Epithelial cell of proximal tubule (primary cell): ENCODE measurements at places on chromosomes 4 and X. TPM values are rescaled to one million over a fixed set of nuclear protein-coding genes. Genes with fewer than 3 reads are reported as not detected.

Gene CRLF2
- not detected in 2 replicates for total RNA-seq

GRCh38 chr4:108118505-108118904 is 50.2 kb downstream of the LEF1 start:
- no peak for DNase-seq

DNA sequence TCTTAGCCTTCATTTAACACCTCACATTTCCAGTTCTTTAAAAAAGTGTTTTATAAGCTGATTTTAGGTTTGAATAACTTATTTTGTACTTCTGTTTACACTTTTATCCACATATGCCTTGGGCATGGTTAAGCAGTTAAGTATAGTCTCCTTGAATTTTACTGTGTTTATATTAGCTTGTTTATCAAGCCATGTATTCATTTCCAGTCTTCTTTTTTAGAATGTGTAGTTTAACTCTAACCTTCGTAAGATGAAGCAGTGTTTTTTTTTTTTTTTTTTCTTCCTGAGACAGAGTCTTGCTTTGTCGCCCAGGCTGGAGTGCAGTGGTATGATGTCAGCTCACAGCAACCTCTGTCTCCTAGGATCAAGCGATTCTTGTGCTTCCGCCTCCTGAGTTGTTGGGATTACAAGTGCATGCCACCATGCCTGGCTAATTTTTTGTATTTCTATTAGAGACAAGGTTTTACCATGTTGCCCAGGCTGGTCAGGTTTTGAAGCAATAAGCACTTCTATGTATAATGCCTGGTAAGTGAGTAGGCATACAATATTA is 42.5 kb downstream of the BMP2K start:
- no peak for DNase-seq

Gene OPHN1
- 2.8 and 3.7 TPM in 2 replicates for total RNA-seq

Gene FAM156A
- 5.0 and 12.6 TPM in 2 replicates for total RNA-seq

DNA sequence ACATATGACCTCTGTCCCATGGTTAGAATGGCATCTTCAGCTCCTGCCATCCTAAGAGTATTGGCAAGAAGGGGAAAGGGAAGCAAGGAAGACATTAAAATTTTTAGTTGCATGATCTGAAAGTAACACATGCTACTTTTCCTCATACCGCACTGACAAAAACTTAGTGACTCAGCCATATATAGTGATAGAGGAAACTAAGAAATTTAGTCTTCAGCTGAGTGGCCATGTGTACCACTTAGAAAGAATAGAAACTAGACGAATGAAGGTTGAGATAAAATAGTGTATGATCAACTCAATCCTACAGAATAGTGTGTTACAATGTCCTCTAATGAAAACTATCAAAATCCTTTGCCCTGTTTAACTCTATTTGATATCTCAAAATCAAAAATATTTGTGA is 164.1 kb downstream of the PPP3CA start:
- DNase-seq: no peak

GRCh38 chr4:176611381-176611780 is 181.3 kb downstream of the VEGFC start:
- DNase-seq: no peak

- DNase-seq: no peak
These were observed 188.9 kb downstream of the NAF1 start for GRCh38 chr4:162977788-162978187.

DNA sequence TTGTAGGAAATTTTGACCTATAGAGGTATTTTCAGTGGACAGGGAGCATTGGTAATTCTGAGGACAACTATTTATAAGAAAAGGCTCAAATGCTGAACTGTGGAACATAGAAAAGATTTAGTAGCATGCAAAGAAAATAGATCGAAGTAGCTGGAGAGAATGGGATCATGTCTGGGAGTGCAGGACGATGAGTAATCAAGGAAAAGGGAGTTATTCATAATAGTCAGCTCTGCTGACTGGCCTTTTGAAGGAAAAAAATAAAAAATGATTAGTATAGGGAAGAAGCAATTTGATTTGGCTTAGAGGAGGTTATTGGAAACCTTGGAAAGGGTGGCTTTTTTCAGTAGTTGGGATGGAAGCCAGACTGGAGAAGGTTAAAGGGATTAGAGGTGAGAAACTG is 22.9 kb upstream of the ANK2 start:
- no peak for DNase-seq

- DNase-seq: peak; percentile 4
These were observed 396.0 kb upstream of the SMIM31 start for GRCh38 chr4:164357957-164358356.

DNA sequence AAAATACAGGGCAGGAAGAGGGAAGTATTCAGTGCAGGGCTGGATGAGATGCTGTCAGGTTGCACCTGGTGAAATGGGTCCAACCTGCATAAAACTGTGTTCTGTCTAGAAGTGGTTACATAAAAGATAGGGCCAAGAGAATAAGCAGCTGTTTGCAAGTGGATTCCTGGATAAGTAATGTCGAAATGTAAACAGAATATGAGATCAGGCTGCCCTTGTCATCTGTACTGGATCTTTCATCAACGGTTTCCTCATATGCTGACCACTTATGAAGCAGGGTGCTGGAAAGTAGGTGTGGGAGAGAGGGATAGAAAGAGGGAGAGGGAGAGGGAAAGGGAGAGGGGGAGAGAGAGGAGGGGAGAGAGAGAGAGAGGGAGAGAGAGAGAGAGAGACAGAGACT is 349.8 kb upstream of the CPEB2 start:
- no peak for DNase-seq

DNA sequence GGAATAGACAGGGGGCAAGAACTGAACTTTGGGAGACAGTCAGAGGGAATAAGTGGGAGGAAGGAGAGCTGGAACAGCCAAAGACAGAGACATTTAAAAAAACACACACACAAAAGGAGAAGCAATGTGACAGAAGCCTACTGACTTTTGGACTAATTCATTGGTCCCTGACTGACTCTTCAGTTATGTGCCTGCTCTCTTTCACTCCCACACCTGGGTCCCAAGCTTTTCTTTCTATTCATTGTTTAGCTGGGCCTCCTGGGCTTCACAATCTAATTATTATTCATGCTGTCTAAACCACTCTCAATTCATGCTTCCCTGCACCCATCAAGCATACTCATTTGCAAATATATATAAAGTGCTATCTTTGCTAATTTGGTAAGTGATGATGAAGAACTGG is 139.2 kb upstream of the IRS4 start:
- DNase-seq: no peak

DNA sequence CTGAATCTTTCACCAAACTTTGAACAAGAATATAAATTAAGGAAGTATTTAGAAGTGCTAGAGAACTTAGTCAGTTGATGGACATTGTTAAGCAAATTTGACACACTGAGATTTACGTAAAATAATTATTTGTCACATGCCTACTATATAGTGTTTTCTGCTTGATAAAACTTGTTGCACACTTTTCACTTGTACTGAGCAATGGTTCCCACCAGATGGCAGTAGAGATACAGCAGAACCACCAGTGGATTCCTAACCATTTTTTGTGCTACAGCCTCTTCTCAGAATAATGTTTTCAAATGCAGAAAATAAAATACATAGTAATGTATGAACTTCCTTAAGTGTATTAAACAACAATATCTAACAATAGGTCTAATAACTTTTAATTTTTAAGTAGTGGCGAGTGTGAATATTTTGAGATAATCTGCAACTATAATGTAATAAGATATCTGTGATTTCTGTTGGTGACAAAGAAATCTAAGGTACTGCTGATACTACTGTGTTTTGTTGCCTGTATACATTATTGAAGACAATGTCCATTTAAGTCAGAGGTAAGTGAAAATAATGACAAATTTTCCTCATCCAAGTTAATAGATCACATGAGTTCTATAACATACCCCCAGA is 81.2 kb downstream of the APOOL start:
- no peak for DNase-seq

- DNase-seq: no peak
These were observed 31.6 kb downstream of the SLC10A7 start for GRCh38 chr4:146490106-146490505.

DNA sequence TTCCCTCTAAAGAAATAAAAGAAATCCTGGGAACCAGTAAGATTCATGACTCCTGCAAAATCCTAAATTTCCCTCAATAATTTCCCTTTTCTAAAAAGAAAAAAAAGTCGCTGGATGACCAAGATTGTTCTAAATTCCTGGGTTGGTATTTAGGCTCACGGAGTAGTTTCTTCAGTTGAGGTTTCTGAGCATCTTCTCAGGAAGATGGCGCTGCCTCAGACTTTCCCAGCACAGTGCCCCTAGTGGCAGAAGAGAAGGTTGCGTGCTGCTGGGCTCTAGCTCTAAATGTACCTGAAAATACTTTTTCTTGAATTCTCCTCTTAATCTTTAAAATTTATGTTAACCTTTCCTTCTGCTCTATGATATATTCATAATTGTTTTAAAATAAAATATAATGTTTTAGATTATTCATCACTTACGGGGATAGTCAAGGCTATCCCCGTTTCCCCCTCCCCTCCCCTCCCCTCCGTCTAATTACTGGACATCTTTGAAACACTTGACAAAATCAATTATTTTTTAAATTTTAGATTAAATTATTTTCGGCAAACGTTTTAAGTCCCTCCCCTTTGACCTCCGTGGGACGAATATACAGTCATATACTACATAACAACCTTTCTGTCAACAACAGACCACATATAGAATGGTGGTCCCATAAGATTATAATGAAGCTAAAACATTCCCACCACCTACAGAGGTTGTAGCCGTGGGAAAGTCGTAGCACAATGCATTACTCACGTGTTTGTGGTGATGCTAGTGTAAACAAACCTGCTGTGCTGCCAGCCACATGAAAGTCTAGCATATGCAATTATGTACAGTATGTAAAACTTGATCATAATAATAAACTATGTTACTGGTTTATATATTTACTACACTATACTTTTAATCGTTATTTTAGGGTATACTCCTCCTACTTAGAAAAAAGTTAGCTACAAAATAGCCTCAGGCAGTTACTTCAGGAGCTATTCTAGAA is 41.0 kb upstream of the GATB start:
- DNase-seq: no peak

DNA sequence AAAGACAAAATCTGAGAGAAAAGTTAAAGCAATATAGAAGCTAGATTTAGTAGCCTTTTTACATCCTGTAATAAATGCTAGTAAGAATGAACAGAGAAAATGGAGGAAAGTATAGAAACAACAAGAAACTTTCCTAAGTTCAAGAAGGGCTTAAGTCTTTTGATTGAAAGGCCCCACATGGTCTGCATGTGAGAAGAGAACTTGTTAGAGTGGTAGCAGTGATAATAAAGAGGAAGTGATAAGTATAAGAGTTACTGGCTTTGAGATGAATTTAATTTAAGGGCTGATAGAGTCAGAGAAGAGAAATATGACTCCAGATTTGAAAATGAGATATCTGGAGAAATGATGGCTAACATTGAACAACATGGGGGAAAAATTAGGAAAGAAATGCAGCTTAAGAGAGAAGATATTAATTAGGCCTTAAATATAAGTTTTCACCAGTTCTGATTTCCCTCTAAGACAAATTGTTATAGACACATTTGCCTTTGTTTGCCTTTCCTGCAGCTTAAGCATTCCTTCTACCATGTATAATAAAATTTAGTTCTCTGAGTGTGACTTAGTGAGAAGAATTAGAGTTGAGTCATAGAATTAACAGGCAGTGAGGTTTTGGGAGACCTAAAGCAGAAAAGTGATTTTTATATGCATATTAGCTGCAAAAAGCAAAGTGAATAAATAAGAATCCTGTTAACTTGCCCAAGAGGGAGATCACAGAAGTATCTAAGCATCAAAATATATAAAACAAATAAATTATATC is 18.4 kb downstream of the ZFX start:
- DNase-seq: no peak

DNA sequence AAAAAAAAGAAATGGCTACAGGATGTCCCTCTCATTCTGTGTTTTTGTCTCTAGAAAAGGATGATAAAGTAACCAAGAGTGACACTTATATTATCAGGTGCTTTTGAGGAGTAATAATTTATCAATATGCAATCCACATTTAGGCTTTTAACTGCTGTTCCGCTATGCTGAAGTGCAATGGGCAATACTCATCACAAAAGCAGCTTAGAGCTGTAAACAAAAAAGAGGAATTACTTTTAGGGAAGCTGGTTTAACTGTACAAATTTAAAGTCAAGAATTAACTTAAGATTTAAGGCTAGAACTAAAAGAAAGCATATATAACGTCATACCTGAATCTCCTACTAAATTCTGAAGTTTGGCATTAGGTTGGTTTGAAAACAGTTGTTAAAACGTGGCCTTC is 93.5 kb upstream of the DDX3X start:
- no peak for DNase-seq

DNA sequence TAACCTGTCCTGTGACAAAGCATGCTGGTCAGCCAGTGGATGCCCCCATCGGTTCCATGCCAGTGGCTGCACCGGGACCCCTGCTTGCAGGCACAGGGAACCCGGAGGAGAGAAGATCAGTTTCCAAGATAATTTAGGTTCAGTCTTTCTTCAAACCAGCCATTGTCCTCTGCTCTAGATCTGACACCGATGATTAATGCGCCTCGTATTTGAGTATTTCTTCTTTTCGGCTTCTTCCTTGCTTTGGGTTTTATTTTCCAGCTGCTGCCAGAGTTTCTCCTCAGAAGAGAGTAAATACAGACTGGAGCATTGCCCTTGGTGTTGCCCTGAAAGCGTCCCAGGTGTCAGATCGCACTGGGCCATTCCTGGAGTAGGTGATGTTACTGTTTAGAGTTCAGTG is 19.2 kb upstream of the BCOR start:
- no peak for DNase-seq

GRCh38 chr4:2469192-2469984 is 482 bp downstream of the RNF4 start:
- no peak for DNase-seq

Gene BMX
- total RNA-seq: not detected in 2 replicates

- DNase-seq: no peak
These were observed 68.9 kb upstream of the PPARGC1A start for GRCh38 chr4:23958749-23959148.

DNA sequence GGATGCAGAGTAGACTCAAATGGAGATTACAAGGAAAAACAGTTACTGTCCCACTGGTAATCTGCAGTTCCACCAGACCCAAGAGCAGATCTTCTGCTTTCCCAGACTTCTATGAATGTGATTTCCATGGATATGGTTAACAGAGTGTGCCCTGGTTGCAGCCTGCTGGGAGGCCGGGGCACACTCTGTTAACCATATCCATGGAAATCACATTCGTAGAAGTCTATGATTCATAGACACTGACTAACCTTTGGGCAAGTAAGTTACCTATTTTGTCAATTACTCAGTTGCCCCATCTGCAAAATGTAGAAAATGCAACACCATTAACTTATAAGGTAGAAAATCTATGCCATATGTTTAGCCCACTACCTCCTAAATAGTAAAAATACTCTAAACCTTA is 443.1 kb upstream of the PITX2 start:
- DNase-seq: peak; percentile 70
